Central memory CD8-positive, alpha-beta T cell (primary cell): ENCODE measurements at places on chromosomes 16 and 17.

DNA sequence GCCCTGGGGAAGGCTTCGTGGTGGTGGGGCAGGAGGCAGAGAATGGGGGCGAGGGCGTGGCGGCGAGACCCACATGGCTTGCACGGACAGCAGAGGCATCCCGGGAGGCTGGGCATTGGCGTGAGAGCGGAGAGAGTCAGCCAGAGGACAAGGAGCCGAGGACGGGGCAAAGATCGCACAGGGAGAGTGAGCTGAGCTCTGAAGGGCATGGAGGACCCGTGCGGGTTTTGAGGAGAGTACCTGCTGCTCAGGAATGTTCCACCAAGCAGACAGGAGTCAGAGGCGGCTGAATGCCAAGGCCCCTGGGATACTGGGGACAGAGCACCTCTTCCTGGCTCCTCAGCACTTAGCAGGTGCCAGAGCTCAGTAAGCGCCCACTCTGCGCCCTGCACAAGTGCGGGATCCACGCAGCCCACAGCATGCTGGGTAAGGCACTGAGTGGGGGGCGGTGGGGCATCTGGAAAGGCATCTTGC lies 47.8 kb downstream of the ARHGAP27 start:
- H3K4me3 ChIP-seq, result no peak overlapping the region
- DNase-seq, result no peak
- peaks cover 27% of the 10 kb centered on the region for H3K27me3 ChIP-seq
- no peaks in the 10 kb centered on the region for H3K36me3 ChIP-seq
- H3K27ac ChIP-seq, result no peak overlapping the region
- H3K4me1 ChIP-seq, result peaks cover 15% of the 10 kb centered on the region

- H3K36me3 ChIP-seq, result peaks cover 6% of the 10 kb centered on the region
- DNase-seq, result no peak
- peaks cover 37% of the 10 kb centered on the region for H3K4me1 ChIP-seq
- peak overlapping the region; percentile 83 for H3K27ac ChIP-seq
Observed at GRCh38 chr16:68756239-68756915, 19.3 kb downstream of the CDH1 start.

DNA sequence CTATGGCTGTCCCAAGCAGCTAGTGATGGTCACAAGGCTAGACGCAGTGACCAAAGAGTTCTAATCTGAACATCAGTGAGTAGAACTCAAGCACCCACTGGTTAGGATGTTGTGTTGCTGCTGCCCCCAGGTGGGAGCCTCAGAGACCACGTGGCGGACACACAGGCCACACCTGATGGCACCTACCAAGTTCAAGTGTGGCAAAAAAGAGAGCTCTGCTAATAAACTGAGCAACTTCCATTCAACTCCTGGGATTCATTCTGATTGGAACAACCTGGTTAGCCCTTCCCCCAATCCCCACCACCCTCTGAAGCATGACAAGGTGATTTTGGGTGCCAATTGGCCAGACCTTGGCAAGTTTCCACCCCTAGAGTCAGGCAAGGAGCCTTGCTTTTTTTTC lies 3.5 kb upstream of the LCMT1 start:
- peak; percentile 18 for DNase-seq
- peak overlapping the region; percentile 97 for H3K4me3 ChIP-seq
- H3K4me1 ChIP-seq, result peaks cover 40% of the 10 kb centered on the region
- H3K27ac ChIP-seq, result peak overlapping the region; percentile 95

GRCh38 chr16:75593825-75594820 lies 27.9 kb downstream of the GABARAPL2 start:
- peaks cover 23% of the 10 kb centered on the region for H3K36me3 ChIP-seq
- no peaks in the 10 kb centered on the region for H3K27me3 ChIP-seq
- no peak overlapping the region for H3K27ac ChIP-seq
- peaks cover 5% of the 10 kb centered on the region for H3K4me1 ChIP-seq
- H3K4me3 ChIP-seq, result no peak overlapping the region
- DNase-seq, result no peak

DNA sequence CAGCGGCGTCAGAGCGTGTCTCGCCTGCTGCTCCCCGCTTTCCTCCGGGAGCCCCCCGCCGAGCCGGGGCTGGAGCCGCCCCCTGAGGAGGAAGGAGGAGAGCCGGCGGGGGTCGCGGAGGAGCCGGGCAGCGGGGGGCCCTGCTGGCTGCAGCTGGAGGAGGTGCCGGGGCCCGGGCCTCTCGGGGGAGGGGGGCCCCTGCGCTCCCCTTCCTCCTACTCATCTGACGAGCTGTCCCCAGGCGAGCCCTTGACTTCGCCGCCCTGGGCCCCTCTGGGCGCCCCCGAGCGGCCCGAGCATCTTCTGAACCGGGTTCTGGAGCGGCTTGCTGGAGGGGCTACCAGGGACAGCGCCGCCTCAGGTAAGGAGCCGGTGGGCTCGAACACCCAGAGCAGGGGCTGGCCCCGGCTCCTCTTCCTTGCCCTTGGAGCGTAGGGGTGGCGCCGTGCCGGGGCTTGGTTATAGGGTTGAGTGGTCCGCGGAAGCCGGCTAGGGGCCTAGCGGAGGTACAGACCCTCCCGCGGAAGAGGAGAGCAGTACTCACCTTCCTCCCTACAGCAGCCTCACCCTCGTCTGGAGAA lies 841 bp downstream of the RAPGEFL1 start:
- peak overlapping the region; percentile 50 for H3K4me3 ChIP-seq
- H3K27me3 ChIP-seq, result no peaks in the 10 kb centered on the region
- no peak for DNase-seq
- peaks cover 8% of the 10 kb centered on the region for H3K4me1 ChIP-seq
- peaks cover 4% of the 10 kb centered on the region for H3K36me3 ChIP-seq
- H3K27ac ChIP-seq, result no peak overlapping the region
